Lung microvascular endothelial cell (primary cell): ENCODE measurements at places on chromosomes 5 and 9. TPM values are rescaled to one million over a fixed set of nuclear protein-coding genes. Genes with fewer than 3 reads are reported as not detected.
A peak's percentile ranks its signal among the peaks of the same experiment; 100 is the strongest.

DNA sequence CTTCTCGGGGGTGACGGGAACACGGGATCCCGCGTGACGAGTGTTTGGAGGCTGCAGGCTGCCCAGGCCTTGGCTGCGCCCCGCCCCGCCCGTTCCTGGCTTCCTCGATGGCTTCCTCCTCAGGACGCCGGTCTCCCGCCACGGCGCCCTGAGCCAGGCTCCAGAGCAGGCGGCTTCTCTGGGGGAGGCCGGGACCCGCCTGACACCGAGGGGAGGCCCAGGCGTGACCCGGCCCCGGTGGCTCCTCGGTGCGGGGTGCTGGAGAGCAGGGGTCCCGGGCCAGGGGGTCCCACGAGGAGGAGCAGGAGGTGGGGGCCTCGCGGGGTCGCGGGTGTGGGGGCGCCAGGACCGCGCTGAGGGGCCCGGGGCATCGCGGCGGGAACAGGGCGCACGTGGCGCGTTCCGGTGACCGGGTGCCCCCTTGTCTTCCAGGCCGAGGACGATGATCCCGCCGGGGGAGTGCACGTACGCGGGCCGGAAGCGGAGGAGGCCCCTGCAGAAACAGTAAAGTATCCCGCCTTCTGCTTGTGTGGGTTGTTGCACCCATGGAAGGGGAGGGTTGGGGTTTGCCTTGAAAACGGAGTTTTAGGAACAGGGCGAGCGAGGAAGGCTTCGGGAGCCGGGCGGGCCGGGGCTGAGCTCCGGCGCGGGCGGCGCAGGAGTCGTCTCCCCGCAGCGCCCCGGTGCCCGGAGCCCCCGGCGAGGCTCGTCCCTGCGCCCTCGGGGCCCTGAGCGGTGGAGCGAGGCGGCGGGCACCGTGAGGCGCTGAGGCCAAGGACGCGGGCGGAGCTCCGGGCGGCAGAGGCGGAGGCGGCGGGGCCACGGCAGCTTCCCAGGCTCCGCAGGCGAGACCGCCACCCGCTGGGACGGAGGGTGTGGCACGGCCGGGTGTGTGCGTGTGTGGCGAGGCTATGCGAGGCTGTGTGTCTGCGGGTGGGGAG is 22.2 kb downstream of the AHRR start:
- DNase-seq = peak; percentile 66

- DNase-seq = peak; percentile 82
These were observed 6.7 kb downstream of the CCDC187 start for GRCh38 chr9:136297016-136297691.

GZMA gene
- total RNA-seq = 0.22 TPM in 1 of 2 replicates, not detected in the other

LIX1 gene
- total RNA-seq = not detected in 2 replicates

ARHGEF28 gene
- total RNA-seq = 49.3 and 83.1 TPM in 2 replicates

DNA sequence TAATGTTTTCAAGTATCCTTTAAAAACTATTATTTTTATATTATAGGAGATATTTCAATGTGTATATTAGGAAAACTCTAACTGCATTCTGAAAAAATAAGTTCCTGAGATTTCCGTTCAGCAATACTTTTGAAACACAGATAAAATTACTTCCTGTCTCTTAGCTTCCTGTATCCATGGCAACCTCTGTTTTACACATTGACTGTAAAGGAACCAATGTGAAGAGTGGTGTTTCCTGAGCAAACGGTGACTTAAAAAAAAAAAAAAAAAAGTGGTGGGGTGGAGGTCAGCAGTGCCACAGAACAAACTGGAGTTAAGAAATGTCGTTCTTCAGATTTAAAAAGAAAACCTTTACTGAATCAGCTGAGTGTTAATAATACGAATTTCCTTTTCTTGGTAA is at the start of gene LRRC70:
LRRC70 (plus strand) TSS at position 280 of the 400 bp plus-strand sequence. CDS start 620 bp downstream, outside the sequence.
- peak; percentile 98 for DNase-seq
